NCI-H1436 (cell line): ENCODE measurements at places on chromosomes 7 and 10.

DNA sequence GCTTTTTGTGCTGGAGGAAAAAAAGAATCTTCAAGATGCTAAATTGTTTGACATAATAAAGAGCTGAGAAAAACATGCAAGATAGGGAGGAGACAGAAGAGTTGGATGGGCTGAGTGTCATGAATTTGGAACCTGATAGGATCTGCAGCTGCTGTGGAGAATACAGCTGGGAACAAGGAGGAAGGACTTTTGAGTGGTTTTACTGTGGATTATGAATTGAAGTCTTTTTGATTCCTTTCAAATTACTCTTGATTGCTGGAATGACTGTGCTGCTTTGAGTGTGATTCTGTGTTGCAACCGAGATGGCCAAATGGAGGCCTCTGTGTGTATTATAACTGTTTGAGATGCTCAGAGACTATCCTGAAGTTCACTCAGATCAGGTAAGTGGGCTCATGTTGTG lies 4.0 kb downstream of the EFCAB10 start:
- no peak for DNase-seq

GRCh38 chr7:47914717-47915615 lies 33.3 kb downstream of the PKD1L1 start:
- no peak for DNase-seq

GRCh38 chr10:127836176-127836575 lies 56.6 kb downstream of the CLRN3 start:
- DNase-seq, result no peak

DNA sequence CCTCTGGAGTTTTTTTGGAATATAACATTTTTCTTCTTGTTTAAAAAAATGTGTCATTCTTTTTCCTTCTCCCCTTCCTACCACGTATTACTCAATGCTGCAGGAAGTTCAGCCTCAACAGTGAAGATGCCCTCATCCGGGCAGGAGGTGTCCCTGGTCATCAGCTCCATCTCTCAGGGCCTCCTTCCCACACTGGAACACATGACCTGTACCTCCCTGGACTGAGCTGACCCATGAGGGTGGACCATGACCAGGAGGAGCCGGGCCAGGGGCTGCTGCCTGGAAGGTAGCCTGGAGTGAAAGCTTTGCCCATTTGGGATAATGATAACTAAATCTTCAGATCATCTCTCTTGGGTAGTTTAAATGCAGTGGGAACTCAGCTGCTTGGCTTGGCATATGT lies 316.5 kb upstream of the ZMIZ1 start:
- DNase-seq, result no peak

GRCh38 chr10:100987685-100988049 lies 324 bp downstream of the TWNK start:
- DNase-seq, result no peak

- no peak for DNase-seq
These were observed 245.5 kb upstream of the NRP1 start for GRCh38 chr10:33579996-33580395.

DNA sequence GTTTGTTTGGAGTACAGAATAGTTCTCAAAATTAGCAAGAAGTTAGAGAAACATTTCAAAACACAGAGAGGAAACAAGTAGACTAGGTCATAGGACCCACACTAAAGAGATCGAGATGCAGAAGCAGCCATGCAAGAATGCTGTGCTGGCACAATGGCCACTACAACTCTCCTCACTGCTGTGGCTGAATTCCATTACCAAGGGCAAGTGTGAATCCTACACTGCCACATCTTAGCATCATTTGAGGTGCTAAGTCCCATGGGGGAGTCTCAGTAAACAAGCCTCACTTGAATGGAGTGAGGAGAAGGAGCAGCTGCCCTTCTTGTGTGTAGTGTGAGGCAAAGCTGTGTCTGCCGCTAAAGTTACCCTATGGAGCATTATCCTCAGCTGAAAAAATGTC lies 56.7 kb downstream of the PCLO start:
- no peak for DNase-seq

GRCh38 chr10:116185199-116185867 lies 87.7 kb downstream of the GFRA1 start:
- DNase-seq, result no peak

GRCh38 chr10:114629824-114630730 lies 28.0 kb downstream of the ABLIM1 start:
- DNase-seq, result no peak

DNA sequence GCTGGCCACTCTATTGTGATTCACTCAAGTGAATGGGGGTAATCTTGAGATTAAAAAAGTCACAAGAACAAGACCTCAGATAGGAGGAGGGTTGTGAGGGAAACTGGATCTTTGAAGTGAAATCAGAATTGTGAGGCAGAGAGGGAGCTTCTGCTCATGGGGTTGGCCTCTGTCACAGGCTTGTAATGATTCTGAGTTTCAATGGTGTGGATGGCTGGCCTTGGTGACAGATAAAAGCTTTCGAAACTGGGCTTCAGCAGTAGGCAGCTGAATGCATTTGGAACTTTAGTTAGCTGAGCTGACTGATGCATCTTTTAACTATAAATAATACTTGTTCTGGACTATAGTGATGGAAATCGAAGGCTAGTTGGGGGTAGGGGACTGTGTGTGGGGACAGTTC lies 12.2 kb downstream of the TAS2R60 start:
- no peak for DNase-seq
